ACHN (cell line): ENCODE measurements at places on chromosomes 6 and 20.

- no peak for DNase-seq
Observed at GRCh38 chr6:107697682-107698081, 126.4 kb downstream of the SCML4 start.

DNA sequence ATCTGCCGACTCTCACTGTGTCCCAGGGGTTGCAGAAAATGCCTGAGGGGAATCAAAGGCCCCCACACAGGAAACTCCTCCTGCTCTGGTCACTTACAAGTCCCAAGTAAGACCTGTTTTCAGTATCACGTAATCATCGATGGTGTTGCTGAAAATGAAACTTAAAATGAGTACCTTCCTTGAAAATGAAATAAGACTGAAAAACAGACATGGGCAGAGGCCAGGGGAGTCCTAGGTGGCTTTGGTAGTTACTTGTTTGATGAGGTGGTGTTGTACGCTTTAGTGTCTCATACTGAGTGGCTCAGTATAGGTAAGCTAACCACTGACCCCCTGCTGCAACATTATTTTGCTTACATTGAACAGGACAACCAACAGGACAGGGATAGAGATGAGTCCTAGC is 43.0 kb upstream of the SYNCRIP start:
- no peak for DNase-seq

GRCh38 chr6:81023007-81023582 is 729.4 kb downstream of the TENT5A start:
- DNase-seq = peak; percentile 7

DNA sequence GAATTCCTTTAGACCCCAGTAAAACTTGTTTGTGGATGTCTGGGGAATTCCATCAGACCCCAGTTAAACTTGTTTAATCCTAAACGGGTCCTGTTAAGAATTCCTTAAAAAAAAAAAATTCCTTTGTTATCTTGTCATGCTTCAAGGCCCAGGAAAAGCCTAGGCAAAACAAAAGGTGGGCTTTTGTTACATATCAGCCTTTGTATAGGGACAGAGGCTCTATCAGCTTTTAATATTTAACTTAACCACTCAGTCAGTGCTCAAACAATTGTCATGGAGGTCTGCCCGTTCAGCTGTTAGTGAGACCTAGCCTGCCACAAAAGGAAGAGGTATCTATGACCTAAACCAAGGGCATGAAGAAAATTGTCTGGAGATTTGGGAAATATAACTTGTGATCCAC is 53.1 kb downstream of the SLC22A1 start:
- no peak for DNase-seq

GRCh38 chr6:136774228-136775041 is 17.8 kb downstream of the MAP3K5 start:
- DNase-seq = no peak

GRCh38 chr6:39615622-39616021 is 109.6 kb downstream of the KIF6 start:
- DNase-seq = no peak

DNA sequence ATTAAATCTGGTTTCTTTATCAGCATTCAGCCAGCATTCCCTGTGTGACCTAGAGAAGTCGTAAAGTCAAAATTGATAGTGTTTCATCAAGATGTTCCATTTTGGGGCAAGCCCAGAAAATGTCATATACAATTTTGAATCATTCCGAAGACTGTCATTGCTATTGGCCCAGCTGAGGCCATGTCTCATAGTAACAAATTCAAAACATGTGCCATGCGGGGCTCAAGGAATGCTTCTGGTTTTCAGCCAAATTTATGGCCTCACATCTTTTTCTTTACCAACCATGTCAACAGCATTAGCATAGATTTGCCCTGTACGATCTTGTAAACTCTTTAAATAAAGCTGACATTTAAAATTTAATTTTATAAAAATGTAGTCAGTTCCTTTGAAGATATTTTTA is 314.7 kb downstream of the PAX1 start:
- no peak for DNase-seq

- no peak for DNase-seq
Observed at GRCh38 chr20:39090906-39091305, 128.8 kb downstream of the DHX35 start.

DNA sequence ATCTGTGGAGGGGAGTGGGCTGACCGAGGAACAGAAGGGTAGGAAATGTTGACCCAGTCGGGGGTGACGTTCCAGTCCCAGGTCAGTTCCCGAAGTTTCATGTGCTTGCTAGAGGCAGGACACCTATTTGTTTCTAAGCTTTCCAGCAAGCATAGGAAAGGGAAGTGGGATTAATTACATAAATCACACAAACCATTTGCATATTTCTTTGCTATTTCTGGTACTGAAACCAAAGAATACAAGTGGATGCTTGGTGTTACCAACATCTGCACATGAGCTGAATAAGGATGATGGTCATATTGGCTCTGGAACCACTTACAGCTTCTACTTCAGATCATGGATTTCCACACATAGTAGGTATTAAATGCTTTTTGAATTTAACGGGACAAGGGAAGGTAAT is 546.5 kb downstream of the PRKN start:
- no peak for DNase-seq

- no peak for DNase-seq
Observed at GRCh38 chr6:167350275-167350696, 25.4 kb downstream of the TTLL2 start.
